ENCODE measurements at places on chromosomes 3 and 15.

GRCh38 chr15:63450884-63451225 lies 53.5 kb upstream of the USP3 start:
- no peak for DNase-seq

DNA sequence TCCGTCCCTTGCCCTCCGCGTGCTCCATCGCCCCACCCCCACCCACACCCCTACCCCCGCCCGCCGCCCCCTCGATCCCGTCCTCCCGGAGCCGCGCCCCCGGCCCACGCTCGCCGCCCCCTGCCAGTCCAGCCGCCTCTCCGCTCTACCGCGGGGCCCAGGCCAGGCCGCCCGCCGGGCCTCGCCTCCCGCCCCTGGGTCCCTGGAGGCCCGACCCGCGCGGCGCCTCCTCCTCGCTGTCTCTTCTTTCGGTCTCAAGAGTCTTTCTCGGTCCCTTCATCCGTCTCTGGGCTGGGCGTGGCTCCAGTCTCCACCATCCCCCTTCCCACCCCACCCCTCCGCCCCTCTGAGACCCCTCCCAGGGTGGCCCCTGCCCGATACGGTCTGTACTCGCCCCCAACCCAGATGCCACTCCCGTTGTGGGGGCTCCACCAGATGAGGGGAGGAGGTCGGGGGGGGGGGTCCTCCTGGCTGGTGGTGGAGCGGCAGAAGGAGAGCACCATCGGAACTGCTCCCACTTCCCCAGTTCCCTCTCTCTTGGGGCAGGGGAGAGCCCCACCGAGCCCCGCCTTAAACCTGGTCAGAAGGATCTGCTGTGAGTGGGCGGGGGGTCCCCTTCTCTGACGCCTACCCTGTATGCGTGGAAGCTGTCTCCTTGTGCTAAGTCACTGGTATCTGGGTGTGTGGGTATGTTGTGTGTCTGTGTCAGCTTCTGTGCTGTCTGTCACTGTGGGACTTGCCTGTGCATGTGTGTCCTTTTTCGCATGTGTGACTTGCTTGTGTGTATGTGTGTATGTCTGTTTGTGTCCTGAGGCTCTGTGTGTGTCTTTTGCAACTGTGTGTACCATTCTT lies 1.0 kb downstream of the PRKCD start:
- no peak for DNase-seq

GRCh38 chr3:58352626-58353025 lies 19.9 kb downstream of the PXK start:
- peak; percentile 32 for DNase-seq

GRCh38 chr3:151935446-151935845 lies 62.0 kb downstream of the SUCNR1 start:
- DNase-seq: no peak

GRCh38 chr15:98005659-98006058 lies 45.2 kb downstream of the ARRDC4 start:
- DNase-seq: no peak

GRCh38 chr3:161014843-161015749 lies 90.1 kb downstream of the B3GALNT1 start:
- no peak for DNase-seq

DNA sequence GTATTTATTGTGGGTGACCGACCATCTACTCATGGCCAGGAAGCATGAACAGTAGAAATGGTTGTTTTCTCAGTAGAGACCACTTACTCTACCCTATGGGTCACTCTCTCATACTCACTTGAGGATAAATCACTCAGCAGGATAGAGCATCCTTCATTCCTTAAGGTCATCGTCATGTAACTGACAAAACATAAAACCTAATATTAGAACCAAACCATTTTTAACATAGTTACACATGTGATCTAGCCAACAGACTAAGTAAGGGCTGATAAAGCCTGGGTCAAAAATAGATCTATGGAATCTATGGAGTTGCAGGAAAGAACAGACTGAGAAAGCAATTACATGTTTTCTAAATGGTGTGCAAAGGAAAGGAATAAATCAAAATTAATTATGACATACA lies 769.1 kb downstream of the NTRK3 start:
- DNase-seq: no peak

DNA sequence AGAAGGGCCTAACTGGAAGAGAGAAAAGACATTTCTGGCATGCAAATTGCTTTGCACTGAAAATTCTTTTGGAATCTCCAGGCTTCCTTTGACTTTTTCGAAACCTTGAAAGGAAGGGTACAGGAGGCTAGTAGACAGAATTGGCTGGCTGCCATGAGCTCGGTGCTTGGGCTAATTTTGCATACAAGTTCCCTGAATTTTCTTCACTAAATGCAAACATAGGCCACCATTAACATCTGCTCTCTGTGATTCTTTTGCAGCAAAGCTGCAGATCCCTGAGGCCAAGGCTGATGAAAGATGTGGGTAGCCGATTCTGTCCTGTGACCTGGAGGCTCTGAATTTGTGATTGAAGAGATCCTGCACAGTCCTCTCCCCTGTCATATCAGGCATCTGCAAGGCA lies 247.8 kb upstream of the MCTP2 start:
- DNase-seq: peak; percentile 51

GRCh38 chr3:151852074-151852811 lies 21.2 kb upstream of the SUCNR1 start:
- DNase-seq: peak; percentile 51

DNA sequence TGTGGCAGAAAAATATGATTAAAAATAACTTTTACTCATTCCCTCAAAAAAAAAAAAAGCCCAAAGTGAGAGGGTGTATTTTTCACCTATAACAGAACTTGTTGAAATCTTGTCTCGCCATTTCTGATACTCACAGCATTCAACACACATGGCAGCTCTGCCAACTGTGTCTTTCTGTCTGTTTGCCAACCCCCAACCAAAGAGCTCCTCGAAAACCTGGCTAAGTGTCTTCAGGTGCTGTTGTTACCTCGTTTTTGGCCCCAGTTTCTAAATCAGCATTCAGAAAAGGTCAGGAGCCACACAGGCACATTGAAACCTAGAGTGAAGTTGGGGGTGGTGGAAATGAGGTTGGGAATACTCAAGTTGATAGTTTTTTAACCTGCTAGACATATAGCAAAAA lies 123.5 kb downstream of the TMEM108 start:
- no peak for DNase-seq
